ENCODE measurements at places on chromosomes 5 and 9. TPM values are rescaled to one million over a fixed set of nuclear protein-coding genes. Genes with fewer than 3 reads are reported as not detected.

IL31RA gene
- not detected for total RNA-seq

F2RL2 gene
- total RNA-seq: not detected

DNA sequence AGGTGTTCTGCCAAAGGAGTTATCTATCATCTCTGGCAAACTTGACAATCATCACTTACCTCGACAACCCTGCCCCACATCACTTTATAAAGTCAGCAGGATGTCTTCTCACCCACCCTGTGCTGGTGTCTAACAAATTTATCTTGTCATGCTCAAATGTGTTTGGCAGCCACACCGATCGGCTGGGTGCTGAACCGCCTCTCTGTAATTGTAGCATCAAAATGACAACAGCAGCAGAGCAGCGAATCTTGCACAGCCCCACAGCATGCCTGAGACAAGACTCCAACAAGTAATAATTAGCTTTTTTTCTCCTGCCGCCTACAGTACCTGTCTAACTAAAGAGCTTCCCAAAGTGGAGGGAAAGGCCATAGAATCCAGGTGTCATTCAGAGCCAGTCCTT is 176.2 kb downstream of the NR3C1 start:
- DNase-seq: no peak

DNA sequence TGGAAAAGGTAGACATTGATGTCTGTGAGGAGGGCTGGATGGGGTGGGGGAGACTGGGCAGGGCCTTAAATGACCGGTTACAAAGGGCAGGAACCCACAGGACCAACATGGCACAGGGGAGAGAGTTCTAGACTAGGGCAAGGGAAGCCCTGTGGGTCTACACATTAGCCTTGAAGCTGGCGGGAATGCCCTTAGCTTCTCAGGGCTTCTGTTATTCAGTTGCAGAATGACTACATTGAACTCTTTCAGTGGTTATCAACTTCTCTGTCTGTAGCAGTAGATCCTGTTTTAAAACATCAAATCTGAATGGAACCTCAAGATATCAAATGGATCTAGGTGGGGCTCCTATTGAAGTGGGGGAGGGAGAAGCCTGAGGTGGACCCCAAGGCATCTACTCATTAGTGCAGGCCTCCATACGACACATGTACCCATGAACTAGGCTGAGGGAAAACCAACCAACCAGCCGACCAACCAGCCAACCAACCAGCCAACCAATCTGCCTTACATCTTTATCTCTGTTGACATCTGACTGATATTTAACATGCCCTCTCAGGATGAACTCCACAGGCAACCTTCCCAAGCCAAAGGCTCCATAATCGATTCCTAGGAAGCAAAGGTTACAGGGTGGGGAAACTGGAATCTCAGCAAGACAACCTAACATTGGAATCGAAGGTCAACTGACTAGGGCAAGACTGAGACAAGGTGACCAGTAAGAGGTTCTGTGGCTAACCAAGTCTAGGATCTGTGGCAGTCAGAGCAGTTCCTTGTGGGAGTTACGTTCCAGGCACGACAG is 48.3 kb downstream of the DAP start:
- peak; percentile 65 for DNase-seq

- no peak for DNase-seq
Measured at GRCh38 chr9:130220352-130220751, 45.2 kb upstream of the HMCN2 start.

DNA sequence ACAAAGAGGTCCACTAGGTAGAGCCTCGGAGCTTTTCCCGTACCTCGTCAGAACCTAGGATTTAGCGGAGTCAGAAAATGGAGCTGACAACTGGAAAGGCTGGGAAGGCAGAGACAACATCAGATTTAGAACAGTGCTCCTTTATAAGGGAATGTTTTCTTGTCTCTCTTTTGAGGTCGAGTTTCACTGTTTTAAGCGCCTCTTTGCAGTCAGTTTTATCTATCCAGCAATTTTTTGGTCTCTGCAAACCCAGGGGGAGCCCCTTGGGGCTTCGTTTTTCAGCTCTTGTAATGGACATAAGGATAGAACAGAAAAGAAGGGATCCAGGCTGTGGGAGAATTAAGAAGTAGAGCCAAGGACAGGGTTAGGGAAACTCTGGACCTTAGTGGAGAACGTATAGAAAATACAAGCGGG is 80.5 kb downstream of the FNBP1 start:
- no peak for DNase-seq

DNA sequence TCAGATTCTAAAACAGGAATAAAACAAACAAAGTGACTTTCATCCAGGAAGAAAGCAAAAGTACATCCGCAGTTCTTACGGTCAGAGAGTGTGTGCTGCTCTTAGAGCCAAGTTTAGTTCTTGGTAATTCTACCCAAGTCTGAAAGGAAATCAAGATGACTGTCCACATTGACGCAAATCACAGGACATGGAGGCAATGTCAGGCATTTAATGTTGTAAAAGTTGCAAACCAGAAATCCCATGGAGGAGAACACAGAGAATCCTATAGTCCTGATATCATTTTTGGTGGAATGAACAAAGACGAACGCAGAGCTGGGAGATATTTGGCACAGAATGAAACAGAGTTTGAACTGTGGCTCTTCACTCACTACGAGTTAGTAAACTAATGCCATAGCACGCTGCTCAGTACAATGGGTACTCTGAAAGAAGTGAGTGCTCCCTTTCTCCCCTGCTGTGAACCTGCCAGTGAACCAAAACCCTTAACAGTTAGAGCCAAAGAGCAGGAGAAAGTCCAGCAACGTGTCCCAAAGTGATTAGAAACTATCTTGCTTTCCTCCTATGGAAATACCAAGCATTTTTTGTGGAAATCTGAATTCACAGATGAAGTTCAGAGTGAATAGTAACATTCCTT is 74.3 kb downstream of the MUSK start:
- no peak for DNase-seq

- no peak for DNase-seq
Measured at GRCh38 chr9:126461029-126461428, 134.4 kb downstream of the MVB12B start.

- no peak for DNase-seq
Measured at GRCh38 chr5:137296213-137296781, 202.8 kb downstream of the SPOCK1 start.

DNA sequence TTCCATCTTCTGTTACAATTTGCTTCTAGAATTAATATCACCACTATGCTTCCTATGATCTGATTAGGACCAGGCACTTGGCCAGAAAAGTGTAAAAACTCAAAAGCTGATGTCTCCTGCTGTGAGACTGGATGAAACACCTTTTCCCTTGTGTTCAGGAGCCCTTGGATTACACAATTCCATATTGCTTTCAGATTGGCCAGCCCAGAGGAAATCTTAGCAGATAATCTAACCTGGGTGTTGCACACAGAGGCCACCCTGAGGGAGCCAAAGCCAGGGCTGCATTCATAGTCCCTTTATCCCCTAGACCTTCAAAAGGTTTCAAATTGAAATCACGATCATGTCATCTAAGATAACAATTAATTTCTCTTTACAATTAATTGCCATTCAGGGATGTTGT is 94.1 kb upstream of the SELENOP start:
- no peak for DNase-seq

Data from right lobe of liver (tissue), 6 donors.